ENCODE measurements at places on chromosomes 12 and 14. TPM values are rescaled to one million over a fixed set of nuclear protein-coding genes. Genes with fewer than 3 reads are reported as not detected.

KCNC2 gene
- total RNA-seq, result not detected

TMEM132C gene
- total RNA-seq, result not detected

PLEKHG7 gene
- total RNA-seq, result not detected

SMOC1 gene
- total RNA-seq, result not detected

RPGRIP1 gene
- total RNA-seq, result not detected

GOLT1B gene
- 21.4 TPM for total RNA-seq

CYP46A1 gene
- 0.86 TPM for total RNA-seq

TMEM233 gene
- not detected for total RNA-seq

Measured in G401 (cell line).